ENCODE measurements at places on chromosomes 12 and 14.

GRCh38 chr12:48878548-48878947 lies 12.9 kb upstream of the RND1 start:
- DNase-seq, result no peak

DNA sequence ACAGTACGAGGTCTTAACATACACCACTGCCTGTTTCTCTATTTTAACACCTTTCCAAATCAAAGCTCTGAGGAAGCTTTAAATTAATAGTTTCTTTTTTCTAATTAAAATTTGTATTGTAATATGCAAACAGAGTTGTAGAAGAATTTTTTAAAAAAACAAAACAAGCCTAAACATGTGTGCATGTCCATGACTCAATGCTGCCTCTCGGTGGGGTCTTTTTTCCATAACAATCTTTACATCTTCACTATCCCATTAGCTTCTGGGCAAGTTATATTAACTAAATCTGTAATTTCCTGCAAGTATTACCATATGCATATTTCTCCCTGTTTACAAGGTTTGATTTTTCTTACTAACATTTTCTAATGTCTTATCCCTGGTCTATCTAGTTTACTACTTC lies 143.9 kb upstream of the NAV3 start:
- no peak for DNase-seq

DNA sequence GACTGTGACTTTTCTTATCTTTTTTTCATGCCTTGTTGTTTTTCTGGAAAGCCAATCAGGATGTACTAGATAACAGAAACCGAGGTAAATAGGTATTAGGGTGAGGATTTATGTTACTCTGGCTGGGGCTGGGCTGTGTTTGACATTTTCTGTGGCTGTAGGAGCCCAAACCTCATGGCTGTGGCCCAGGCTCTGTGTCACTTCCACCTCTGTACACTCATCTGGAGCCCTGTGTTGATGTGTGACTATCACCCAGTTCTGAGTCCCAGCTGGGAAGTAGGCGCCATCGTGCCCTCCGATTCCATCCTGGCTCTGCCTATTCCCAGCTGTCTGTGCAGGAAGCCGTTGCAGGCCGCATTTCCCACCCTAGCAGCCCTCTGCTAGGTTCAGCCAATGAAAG lies 1.6 kb upstream of the HHIPL1 start:
- no peak for DNase-seq

- no peak for DNase-seq
Observed at GRCh38 chr14:37054144-37054543, 118.3 kb downstream of the SLC25A21 start.

- DNase-seq, result no peak
Observed at GRCh38 chr12:48086327-48086726, 19.6 kb downstream of the SENP1 start.

DNA sequence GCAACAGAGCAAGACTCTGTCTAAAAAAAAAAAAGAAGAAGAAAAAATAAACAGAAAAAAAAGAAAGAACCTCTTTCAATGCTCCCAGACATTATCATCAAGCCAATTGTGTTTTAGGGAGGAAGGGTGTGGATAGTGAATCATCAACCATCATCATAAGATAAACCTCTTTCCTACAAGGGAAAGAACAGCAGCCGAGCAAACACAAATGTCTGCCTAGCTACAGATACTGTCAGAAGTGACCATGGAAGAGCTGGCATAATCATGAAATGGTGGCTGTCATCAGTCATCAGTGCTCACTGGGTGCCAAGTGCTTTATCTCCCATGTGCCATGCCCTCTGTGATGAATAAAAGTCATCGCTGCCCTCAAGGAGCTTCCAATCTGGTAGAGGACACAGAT lies 46.6 kb downstream of the SLC17A8 start:
- no peak for DNase-seq

DNA sequence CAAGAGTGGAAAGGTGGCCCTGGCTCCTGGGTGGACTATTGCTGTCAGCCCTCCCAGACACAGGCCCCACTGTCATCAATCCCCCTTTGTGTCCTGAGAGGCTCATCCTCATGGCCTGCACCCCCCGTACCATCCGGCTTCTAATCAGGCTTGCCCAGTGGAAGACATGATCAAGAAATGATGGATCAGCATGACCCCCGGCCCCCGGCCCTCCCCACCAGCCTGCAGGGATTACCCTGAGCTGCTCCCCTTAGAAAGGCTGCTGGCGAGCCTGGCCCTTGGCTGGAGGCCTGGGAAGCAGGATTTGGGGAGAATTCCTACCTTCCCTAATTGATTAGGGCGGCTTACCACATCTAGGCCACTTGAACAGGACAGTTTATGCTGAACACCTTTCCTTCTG lies 171.2 kb downstream of the PIWIL1 start:
- DNase-seq, result no peak

DNA sequence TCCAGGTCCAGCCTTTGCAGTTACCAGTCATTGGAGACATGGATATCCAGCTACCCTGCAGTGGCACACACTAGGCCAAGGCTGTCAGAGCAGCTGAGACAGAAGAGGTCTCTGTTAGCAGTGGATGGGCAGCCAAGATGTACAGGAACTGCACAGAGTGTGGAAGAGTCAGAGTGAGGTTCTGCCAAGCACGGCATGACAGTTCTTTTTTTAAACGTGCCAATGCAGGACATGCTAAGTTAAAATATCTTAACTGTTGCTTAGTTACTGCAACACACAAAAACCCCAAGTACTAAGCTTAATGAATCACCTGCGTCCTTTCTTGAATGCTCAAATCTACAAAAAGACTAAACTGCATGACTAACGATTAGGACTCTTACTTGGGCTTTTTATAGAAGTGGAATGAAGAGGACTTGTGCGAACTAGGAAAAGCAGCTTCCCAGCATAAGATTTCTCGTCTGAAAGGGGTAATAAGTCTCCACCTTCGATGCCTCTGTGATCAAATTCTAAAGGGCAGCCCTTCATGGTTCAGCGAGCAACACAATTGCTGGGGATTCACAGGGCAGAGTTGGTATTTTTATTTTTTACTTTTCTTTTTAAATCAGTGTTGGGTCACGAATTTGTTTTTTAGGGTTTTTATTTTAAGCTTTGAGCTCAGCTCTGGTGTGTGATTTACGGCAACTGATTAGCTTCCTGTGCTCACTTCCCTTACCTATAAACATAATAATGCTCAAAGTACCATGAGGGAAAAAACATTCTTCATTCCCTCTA lies 20.6 kb downstream of the MAPK1IP1L start:
- DNase-seq, result peak; percentile 44

DNA sequence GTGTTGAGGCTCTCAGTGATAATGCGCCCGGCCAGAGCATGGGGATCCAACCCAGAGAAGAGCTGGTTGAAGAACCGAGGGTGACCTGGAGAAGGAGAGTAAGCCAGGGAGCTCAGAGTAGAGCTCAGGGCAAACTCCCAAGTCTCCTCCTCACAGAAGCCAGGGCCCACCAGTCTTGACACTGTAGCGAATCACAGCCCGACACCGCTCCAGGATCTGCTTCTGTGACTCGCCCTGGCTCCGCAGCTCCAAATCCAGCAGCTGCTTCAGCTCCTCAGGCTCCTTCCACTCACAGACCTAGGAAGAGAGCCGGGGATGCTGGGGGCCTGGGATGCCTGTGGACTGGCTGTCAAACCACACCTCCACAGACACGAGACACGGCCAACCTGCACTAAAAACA lies 8.2 kb upstream of the ZNF740 start:
- DNase-seq, result no peak

- no peak for DNase-seq
Observed at GRCh38 chr12:32471591-32472001, 72.2 kb downstream of the FGD4 start.

GRCh38 chr14:64196814-64197411 lies 97.3 kb downstream of the ESR2 start:
- peak; percentile 27 for DNase-seq

- no peak for DNase-seq
Observed at GRCh38 chr12:28167981-28168485, 22.2 kb upstream of the CCDC91 start.

GRCh38 chr14:79077096-79077495 lies 906.9 kb downstream of the NRXN3 start:
- DNase-seq, result no peak

DNA sequence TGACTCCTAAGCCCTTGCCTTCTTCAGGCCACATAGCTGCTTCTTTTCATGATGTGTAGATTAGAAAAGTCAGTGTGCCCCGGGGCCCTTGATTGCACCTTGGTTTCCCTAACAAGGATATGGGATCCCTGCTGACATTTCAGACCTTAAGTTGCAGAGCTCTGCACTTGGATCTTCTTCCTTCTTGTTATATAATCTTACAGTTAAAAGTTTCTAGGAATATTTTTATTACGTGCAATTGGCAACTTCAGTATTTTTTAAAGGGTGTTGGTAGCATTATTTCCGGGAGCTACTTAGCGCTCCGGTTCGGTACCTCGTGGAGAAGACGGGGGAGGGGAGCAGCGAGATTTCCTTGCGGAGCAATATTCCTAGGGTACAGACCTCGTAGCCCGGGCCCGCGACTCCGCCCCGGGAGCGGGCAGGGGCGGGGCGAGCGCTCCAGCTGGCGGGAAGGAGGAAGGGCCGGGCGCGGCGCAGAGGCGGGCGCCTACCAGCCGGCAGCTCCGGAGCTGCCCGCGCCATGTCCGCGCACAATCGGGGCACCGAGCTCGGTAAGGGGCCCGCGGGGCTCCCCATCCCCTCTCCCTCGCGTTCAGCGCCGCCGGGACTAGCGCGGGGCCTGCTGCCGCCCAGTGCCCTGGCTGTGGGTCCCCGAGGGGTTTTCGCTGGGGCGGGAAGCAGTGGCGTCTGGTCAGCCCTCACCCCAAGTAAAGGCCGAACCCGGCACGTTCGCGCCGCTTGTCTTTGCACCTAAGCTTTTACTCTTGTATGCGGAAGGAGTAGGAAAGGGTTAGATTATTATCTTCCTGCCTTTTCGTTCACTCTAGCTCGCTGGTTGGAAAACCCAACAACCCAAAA lies at the start of gene DERA:
Gene DERA (plus strand): TSS at position 469 of the 858 bp plus-strand sequence. CDS start 52 bp downstream, at position 521.
- DNase-seq, result peak; percentile 57

DNA sequence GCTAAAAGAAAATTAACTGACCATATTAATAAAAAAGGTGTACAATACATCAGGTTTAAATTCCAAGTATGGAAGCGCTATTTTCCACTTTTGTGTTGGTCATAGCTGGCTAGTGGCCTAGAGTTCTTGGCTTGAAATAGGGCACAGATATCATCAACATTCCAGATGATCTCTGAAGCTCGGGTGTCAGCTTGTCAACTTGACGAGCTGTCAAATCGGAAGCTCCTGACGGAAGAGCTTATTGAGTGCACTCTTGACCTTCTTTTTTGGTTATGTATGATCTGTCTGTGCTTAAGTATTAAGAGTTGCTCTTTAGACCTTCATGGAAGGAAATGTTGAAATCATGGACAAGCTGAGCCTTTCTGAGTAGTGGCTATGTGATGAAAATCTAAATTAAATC lies 177.9 kb downstream of the APAF1 start:
- DNase-seq, result no peak

- DNase-seq, result no peak
Observed at GRCh38 chr12:91328451-91328850, 145.8 kb upstream of the DCN start.

DNA sequence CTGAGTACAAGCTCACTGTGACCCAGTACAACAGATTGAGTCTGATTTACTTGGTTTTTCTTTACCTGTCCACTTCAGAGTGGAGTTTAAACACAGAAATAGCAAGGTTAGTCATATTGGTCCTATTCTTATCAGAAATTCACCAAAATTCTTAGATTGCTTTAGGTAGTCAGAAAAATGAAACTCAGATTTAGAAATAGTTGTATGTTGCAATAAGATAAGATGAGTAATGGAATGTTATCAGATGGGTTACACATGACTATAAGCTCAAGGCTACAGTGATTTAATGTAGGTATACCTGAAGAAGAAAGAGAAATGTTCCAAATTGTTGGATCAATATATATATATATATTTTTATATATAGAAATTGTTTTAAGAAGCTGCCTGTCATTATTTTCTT lies 524.1 kb downstream of the LRFN5 start:
- no peak for DNase-seq

GRCh38 chr12:42683266-42683665 lies 93.7 kb upstream of the PRICKLE1 start:
- no peak for DNase-seq
